HAP-1 (cell line): ENCODE measurements at places on chromosomes 12 and 14.

DNA sequence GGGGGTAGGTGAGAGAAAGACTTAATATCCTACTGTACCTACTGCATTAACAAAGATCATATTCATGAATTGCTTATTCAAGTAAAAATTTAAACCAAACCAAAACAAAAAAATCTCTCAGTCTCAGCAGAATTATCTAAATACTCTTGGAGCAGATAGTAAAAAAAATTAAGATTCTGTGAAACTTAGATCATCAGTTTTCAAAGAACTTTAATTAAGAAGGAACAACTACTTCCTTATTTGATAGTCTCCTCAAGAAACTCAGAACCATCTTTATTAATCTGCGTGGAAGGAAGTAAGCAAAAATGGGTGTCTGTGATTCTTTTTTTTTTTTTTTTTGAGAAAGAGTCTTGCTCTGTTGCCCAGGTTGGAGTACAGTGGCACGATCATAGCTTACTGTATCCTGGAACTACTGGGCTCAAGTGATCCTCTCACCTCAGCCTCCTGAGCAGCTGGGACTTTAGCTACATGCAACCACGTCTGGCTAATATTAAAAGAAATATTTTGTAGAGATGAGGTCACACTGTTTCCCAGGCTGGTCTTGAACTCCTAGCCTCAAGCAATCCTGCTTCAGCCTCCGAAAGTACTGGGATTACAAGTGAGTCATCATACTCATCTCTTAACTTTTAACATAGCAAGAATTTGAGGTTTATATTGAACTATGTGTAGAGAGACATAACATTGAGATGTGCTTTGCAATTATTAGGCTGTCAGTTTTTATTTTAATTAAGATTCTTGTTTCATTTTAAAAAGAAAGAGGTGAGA lies 37.4 kb downstream of the GAS2L3 start:
- no peak for DNase-seq

- DNase-seq: no peak
Measured at GRCh38 chr12:5923043-5923605, 21.9 kb downstream of the ANO2 start.

GRCh38 chr12:132366341-132366861 lies 37.0 kb upstream of the GALNT9 start:
- DNase-seq: no peak

- DNase-seq: no peak
Measured at GRCh38 chr12:3038926-3039510, 38.2 kb upstream of the TSPAN9 start.
